ENCODE measurements at places on chromosomes 11 and 22.

GRCh38 chr11:121958971-121959325 lies 157.1 kb downstream of the BLID start:
- DNase-seq = peak; percentile 40

DNA sequence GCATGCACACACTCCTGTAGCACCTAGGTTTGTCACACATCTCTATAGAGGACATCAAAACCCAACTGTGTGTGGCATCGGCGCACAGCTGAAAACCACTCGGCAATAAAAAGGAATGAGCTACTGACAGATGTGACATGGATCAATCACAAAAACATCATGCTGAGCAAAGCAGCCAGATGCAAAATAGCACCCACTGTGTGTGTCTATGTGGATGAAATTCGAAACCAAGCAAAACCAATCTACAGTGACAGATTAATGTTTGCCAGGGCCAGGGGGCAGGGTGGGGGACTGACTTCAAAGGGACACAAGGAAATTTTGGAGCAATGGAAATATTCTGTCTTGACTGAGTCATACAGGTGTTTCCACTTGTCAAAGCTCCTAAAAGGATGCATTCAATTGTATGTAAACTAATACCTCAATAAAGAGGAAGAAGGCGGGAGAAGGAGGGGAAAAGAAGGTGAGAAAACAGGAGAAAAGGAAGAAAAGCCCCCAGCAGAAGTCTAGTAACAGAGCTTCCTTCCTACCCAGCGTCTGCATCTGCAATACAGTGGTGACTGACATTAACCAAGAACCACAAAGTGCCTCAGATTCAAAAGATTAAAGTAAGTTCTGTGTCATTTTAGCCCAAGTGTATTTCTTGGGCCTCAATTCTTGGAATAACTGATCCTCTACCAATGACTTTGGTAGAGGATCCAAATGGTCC lies 49.8 kb downstream of the PACSIN2 start:
- peak; percentile 61 for DNase-seq

DNA sequence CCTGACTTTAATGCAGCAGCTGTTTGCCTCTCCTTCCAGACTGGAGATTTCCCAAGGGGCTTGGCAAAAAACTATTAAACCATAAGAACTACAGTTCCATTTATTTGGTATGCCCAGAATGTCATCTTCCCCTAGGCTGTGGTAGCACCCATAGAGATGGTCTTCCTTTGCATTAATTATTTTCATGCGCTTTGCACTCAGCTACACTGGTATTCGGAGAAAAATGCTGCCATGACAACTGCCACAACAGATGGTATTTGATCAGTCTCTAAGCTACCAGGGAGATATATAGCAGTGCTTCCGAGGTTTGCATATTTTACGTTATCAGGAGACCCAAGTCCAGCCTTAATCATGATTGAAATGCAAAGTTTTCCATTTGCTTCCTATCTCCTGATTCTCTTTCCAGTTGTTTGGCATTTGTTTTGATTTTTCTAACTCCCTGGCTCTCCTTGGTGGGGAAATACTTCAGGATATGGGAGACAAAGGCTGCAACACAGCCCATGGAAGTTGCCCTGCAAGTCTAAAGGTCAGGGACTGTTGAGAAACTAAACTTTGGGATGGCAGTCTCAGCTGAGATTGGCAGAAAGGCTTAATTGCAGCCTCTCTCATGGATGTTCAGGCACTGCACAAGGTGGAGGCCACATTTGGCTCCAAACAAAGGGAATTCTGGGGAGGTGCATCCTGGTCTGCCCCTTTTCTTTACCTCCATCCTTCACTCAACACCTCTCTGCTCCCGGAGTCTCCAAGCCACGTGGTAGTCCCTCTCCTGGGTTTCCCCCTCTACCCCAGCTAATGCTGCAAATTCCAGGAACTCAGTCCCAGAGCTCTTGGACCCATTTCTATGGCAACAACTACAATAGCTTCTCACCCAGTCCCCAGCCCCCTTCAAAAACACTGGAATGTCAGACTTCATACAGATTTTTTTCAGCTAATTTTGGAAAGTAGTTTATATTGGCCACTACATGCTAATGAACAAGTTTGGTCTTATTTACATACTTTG lies 151.8 kb downstream of the NAV2 start:
- DNase-seq = no peak

DNA sequence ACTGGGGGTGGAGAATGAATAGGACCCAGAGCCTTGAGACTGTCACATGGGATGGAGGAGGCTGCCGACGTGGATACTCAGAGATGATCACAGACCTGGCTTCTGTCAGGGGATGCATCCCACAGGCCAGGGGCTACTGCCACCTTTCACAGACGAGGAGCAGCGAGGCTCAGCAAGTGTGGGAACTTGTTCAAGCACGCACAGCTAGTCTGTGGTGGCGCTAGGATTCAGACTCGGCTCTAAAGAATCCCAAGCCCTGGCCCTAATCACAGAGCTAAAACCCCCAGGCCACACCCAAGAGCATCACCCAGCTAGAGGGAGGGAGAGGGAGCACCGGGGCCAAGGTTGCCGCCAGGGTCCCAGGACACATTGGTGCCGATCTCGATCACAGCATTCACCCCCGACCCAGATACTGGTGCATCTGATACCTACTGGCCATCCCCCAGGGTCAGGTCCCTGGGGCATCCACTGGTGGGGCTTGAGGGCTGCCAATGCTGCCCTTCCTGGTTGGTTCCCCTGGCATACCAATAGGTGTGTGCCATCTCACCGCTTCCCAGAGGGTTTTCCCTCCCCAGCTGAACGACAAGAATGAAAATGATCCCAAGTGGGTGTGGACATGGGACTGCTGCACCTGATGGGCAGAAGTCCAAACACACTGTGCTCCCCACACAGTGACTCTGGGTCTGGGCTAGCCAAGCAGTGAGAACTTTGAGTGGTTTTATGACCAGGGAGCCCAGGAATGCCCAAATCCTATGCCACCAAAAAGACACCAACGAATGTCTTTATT lies 6.2 kb downstream of the CHST1 start:
- no peak for DNase-seq

DNA sequence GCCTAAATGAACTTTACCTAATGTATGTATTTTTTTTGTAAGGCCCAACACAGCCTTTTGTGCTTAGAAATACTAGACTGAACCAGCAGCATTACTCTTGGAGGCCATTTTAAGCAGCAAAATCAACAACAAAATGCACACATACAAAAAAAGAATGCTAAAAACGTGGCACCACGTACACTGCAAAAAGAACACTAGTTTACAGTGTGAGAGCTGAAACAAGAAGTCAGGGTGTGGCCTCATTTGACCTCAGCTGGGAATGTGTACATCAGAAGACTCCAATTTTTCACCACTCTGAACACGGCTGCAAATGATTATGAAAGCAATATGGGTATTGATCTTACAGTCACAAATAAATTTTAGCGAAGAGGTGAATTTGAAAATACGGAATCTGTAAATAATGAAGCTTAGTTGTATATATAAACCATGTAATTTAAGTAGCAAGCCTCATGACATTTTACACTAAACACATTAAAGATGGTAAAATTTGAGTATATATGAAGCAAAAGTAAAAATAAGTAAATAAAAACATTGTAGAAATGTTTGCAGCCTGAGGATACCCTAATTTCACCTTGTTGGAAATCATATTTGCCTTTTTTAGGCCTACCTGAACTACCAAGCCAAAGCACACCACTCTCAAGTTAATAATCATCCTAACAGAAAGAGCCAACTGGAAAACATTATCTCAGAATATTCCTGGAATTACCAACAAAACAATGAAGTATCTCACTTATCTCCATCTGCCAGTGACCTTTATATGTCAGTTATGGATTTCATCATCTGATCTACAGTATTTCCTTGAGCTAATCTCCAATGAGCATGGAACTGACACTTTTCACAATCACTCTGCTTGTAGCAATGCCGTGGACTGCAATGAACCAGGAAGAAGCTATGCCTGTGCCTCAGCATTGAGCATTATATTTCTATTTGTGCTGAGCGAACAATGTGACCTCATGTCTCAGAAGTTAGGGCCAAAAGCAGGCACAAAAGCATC lies 319.5 kb upstream of the FAT3 start:
- DNase-seq = no peak

- no peak for DNase-seq
These were observed 120.0 kb downstream of the SLC17A6 start for GRCh38 chr11:22458161-22458560.

GRCh38 chr22:48887394-48888332 lies 940.0 kb downstream of the BRD1 start:
- no peak for DNase-seq

DNA sequence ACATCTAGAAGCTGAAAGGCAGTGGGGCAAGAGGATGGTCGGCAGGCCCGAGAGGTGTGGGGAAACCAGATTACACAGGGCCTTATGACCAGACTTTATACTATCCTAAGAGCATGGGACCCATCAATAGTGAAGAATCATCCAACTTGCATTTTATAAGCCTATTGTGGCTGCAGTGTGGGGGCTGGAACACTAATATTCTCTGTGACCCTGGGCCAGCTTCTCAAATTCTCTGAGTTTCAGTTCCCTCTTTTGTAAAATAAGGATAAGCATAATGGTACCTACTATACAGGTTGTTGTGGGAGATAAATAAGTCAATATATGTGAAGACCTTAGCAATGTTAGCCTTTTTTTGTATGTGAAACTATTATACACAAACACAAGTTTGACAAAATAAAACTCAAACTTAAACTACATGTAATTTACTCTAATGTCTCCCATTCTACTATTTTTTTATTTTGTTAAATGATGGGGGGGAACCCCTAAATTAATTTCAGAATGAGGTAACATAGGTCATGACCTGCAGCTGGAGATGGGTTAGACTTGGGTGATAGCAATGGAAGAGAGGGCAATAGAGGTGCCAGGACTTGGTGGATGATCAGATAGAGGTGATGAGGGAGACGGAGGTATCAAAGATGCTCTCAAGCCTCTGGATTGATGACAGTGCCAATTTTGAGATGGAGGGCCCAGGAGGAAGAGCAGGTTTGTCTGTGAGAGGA lies 30.1 kb downstream of the SMCO4 start:
- DNase-seq = no peak

GRCh38 chr11:62186195-62186594 lies 3.8 kb upstream of the SCGB1D1 start:
- no peak for DNase-seq

DNA sequence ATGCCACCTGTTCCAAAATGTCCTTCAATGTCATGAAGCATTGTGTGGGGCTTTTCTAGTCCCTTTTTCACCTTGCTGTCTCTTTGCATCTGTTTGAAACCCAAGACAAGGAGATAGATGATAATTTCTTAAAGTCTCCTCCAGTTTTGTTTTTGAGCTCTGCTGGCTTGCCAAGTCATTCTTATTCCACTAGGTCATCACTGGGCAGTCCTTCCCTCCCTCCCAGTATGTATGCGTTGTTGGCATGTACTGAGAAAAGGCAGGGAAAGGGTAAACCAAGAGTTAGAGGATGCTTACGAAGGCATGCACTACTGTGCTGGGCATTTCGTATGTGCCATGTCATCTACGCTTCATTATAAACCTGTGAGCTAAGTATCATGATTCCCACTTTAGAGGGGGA lies 78.6 kb downstream of the PARVA start:
- no peak for DNase-seq

DNA sequence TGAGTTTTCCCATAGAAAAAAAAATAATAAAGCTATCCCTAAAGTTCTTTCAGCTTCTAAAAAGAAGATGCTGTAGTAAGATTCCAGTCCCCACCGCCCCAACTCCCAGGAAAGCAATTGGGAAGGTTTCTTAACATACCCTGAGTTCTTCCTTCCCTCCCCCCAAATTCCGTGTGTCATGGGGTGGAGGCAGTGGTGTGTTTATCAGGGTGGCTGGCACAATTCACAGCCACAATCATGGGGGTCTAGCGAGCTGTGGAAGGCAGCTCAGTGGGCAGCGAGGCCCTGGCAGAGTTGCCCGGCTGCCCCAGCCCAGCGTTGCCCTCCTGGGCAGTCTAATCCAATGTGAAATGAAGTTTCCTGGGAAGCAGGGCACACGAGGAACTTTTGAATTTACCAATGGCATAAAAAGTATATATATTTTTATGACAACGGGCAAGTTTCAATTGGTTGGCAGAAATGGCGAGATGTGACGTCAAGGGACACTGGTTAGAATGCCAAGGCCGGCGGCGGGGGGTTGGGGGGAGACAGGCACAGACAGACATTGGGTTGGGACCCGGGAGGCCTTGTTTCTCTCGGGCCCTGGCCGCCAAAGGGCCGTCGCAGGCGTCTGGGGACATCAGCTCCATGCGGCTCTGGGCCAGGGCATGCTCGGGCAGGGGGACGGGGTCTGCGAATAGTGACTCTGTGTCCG lies 80.7 kb upstream of the PPARA start:
- peak; percentile 96 for DNase-seq

- peak; percentile 86 for DNase-seq
These were observed 7.0 kb downstream of the MMP3 start for GRCh38 chr11:102836290-102836875.

- DNase-seq = no peak
These were observed 215.7 kb upstream of the CTSC start for GRCh38 chr11:88553204-88553603.

DNA sequence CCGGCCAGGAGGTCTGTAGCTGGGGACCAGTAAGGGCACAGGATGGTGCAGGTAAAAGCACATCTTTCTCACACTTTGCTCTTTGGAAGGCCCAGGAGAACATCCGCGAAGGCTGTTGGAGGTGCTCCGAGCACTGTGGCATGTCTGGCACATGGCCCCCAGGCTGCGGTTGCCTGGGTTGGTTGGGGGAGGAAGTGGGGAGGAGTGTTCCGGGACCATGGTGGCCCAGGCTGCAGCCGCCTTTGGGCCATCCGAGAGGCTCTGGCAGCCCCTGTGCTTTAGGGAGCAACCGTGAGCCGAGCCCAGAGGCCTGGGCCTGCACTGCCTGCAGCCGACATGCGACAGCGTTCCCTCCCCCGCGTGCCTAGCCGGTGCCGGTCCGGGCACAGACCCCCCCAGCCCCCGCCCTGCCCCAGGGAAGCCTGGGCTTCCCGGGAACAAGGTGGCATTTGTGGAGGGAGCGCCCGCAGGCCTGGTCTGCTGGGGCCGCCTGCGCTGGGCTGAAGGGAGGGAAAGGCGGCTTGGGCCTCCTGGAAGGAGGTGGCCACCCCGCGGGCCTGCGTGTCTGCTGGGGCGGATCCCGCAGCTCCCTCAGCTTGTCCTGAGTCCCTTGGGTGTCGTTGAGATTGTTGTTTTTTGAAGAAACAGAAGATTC lies 57.9 kb downstream of the GRAMD4 start:
- DNase-seq = no peak

DNA sequence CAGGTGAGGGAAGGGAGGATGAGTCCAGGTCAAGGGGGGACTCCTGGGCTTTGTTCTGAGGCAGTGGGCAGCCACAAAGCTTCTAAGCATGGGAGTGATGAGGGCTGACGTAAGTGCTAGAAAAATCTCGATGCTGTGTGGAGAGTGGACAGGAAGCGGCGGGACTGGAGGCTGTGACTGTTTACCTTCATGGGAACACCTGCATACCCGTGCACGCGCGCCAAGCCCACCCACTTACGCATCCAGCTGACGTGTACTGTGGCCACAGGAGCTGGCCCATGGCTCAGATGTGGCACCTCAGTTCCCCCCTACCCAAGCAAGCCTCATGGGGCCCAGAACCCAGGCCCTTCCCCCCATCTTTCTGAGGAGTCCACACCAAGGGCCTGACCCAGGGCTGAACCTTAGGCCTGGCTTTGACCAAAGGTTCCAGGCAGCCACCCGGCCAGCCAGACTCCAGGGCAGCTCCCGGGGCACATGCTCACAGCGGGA lies 14.0 kb downstream of the MYRF start:
- DNase-seq = no peak

All from epithelial cell of esophagus (primary cell).